Colonic mucosa (tissue), 4 donors: ENCODE measurements at places on chromosomes 11 and 22. TPM values are rescaled to one million over a fixed set of nuclear protein-coding genes. Genes with fewer than 3 reads are reported as not detected.

Gene LSP1
- total RNA-seq: 18.9 TPM

Gene VSIG10L2
- total RNA-seq: not detected

DNA sequence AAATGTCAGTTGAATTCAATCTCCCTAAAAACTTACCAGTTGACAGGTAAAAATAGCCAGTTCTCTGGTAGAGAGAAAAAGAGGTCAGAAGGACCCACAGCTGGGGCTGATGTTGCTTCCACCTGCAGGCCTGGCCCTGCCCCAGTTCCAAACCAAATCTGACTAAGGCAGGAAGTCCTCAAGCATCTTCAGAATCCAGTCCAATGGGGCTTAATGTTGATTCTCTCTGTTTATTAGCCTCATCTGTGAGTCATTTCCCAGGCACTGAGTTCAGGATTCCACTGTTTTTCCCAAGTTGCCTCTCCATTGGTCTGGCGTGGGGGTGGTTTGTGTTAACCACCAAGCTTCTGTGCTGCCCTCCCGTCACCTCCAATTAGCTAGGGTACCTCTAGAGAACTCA is 601.8 kb downstream of the INSC start:
- no peak for DNase-seq

DNA sequence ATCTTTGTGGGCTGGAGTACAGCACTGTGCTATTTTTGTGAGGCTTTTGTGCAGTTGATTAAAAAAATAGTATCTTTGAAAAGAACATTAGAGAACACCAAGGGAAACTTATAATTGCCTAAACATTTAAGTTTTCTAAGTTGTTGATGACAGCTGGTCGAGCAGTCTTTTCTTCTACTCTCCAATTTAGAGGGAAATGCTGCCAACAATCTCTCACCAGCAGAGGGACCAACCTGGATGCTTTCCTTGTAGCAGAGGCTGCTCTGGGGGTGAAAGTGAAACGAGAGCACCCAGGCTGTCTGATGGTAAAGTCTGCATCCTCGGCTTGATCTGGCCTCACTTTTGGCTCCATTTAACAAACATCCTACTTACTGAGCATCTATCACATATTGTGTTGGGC is 1286.5 kb upstream of the TENM4 start:
- DNase-seq: peak; percentile 17
